ENCODE measurements at places on chromosomes 2 and 18. TPM values are rescaled to one million over a fixed set of nuclear protein-coding genes. Genes with fewer than 3 reads are reported as not detected.

DNA sequence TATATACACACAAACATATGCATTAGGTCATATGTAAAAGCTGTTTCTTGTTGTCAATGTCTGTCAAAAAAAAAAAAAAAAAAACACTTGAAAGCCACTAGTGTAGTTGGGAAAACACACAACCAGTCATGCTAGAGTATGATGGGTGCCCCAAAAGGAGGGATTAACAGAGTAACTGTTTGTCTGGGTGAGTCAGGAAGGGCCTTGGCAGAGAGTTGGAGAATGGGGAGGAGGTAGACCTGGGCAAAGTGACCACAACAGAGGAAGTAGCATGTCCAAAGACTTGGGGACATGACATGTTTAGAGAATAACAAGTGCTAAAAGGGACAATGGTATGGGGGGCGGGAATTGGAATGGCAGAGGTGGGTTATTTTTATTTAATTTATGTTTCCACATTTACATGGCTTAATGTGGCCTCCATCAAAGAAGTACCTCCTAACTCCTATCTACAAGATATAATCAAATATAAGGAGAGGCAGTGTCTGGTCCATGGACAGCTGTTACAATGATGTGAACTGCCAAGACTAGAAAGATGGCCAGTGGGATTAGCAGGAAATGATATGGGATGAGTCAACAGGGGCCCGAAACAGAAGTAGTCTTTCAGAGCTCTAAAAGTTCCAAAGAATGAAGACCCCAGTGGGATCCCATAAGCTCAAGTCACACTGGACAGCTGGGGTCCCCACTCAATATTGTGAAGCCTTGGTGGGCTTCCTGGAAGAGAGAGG lies 99.9 kb upstream of the ZFP36L2 start:
- no peak for DNase-seq

The TTC39C gene
- 29.2 TPM for total RNA-seq

GRCh38 chr2:60821587-60822302 lies 59.6 kb upstream of the REL start:
- DNase-seq: no peak

The TXNDC2 gene
- total RNA-seq: not detected

DNA sequence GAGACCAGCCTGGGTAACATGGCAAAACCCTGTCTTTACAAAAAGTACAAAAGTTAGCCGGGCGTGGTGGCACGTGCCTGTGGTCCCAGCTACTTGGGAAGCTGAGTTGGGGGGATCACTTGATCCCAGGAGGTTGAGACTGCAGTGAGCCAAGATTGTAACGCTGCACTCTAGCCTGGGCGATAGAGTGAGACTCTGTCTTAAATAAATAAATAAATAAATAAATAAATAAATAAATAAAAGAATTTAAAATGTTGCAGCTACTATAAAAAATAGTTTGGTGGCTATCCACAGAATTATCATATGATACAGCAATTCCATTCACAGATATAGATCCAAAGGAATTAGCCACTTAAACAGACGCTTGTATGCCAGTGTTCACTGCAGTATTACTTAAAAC lies 49.6 kb upstream of the AMMECR1L start:
- DNase-seq: no peak

The RFTN2 gene
- 2.5 TPM for total RNA-seq

GRCh38 chr2:1636791-1637415 lies 107.4 kb downstream of the PXDN start:
- no peak for DNase-seq

The TPRKB gene
- 27.2 TPM for total RNA-seq

DNA sequence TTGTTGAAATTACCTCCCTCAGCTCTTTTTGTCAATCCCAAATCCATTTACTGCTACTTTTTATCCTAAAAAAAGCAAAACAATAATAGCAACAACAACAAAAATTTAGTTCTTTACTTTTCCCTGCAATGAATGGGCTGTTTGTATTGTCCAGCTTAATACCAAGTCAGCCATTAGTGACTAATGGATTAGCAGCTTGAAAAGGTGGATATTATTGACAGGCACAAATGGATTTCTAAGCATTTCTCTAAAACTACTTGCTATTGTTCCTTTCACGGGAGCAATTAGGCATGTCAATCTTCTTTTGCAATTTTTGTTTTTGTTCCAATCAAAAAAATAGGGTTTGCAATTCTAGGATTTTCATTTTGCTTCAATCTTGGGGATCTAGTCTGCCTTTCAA lies 32.1 kb upstream of the SPAG16 start:
- DNase-seq: no peak

GRCh38 chr2:228986961-228987360 lies 284.1 kb downstream of the PID1 start:
- no peak for DNase-seq

GRCh38 chr2:55282110-55282917 lies 13.3 kb upstream of the MTIF2 start:
- DNase-seq: peak; percentile 91

The IL36B gene
- not detected for total RNA-seq

The USP40 gene
- 21.8 TPM for total RNA-seq

- DNase-seq: no peak
These were observed 771.6 kb downstream of the DPP10 start for GRCh38 chr2:115214050-115214449.

Measured in glutamatergic neuron (in vitro differentiated cells).